ENCODE measurements at places on chromosomes 7 and 10. TPM values are rescaled to one million over a fixed set of nuclear protein-coding genes. Genes with fewer than 3 reads are reported as not detected.

GRCh38 chr7:135375908-135376699 is 133.8 kb downstream of the CNOT4 start:
- DNase-seq: no peak
- H3K27ac ChIP-seq: no peak overlapping the region
- H3K36me3 ChIP-seq: no peaks in the 10 kb centered on the region
- no peaks in the 10 kb centered on the region for H3K27me3 ChIP-seq

- DNase-seq: no peak
- H3K27ac ChIP-seq: no peak overlapping the region
- H3K4me3 ChIP-seq: no peak overlapping the region
- peaks cover 5% of the 10 kb centered on the region for H3K4me1 ChIP-seq
- no peaks in the 10 kb centered on the region for H3K27me3 ChIP-seq
Observed at GRCh38 chr7:88090671-88091070, 129.2 kb downstream of the SRI start.

GRCh38 chr7:157980774-157981173 is 606.8 kb downstream of the PTPRN2 start:
- H3K4me3 ChIP-seq: no peak overlapping the region
- DNase-seq: no peak
- H3K4me1 ChIP-seq: no peaks in the 10 kb centered on the region
- H3K36me3 ChIP-seq: no peaks in the 10 kb centered on the region
- H3K27me3 ChIP-seq: no peaks in the 10 kb centered on the region
- H3K27ac ChIP-seq: no peak overlapping the region

DNA sequence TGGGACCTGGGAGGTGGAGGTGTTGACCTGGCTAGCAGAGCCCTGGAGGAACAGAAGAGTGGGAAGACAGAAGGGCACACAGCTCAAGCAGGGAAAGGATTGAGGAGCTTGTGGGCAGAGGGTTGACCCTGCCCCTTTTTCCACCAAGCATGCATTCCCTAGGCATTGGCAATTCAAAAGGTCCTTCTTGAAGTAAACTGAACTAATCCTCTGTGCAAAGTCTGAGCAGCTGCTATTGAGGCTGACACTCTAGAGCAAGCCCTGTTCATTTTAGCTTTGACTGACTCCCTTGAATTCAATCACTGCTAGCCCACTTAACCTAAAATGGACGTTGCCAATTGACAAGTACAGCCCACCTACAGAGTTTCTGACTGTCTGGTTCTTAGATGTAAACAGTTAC is 116.5 kb upstream of the TNS3 start:
- no peaks in the 10 kb centered on the region for H3K4me1 ChIP-seq
- no peak overlapping the region for H3K4me3 ChIP-seq
- no peaks in the 10 kb centered on the region for H3K27me3 ChIP-seq
- DNase-seq: no peak
- no peak overlapping the region for H3K27ac ChIP-seq

- H3K4me3 ChIP-seq: no peak overlapping the region
- H3K27ac ChIP-seq: no peak overlapping the region
- H3K4me1 ChIP-seq: peaks cover 76% of the 10 kb centered on the region
- DNase-seq: no peak
Observed at GRCh38 chr10:34655286-34656170, 159.6 kb downstream of the PARD3 start.

GRCh38 chr10:120715171-120715570 is 136.0 kb upstream of the WDR11 start:
- H3K36me3 ChIP-seq: no peaks in the 10 kb centered on the region
- DNase-seq: no peak
- no peaks in the 10 kb centered on the region for H3K27me3 ChIP-seq
- H3K27ac ChIP-seq: no peak overlapping the region

GRCh38 chr10:69387500-69387899 is 29.2 kb downstream of the TACR2 start:
- H3K27ac ChIP-seq: peak overlapping the region; percentile 89
- H3K27me3 ChIP-seq: no peaks in the 10 kb centered on the region
- H3K4me3 ChIP-seq: no peak overlapping the region
- H3K36me3 ChIP-seq: peaks cover 94% of the 10 kb centered on the region
- peaks cover 59% of the 10 kb centered on the region for H3K4me1 ChIP-seq
- no peak for DNase-seq

DNA sequence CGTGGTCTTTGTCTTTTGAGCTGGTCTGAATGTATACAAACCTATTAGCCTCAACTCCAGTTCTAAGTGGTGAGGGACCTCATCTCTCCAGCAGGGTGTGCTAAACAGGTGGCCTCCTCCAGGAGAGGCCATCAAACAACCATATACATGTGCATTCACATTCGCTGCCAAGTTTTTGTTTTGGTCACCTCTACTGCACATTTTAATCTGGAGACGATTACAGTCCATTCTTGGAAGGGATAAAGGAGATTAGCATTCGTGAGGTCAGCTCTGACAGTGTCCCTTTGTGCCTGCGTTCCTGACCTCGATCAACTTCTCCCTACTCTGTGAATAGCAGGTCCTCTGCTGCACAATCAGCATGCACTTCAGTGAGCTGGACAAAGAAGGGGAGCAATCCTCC is 60.8 kb downstream of the RHOBTB1 start:
- no peaks in the 10 kb centered on the region for H3K4me1 ChIP-seq
- no peak overlapping the region for H3K27ac ChIP-seq
- H3K4me3 ChIP-seq: no peak overlapping the region
- no peaks in the 10 kb centered on the region for H3K27me3 ChIP-seq

GRCh38 chr7:120990468-120991118 is 2.1 kb downstream of the CPED1 start:
- no peaks in the 10 kb centered on the region for H3K36me3 ChIP-seq
- peaks cover 9% of the 10 kb centered on the region for H3K4me1 ChIP-seq
- DNase-seq: no peak

- H3K27me3 ChIP-seq: no peaks in the 10 kb centered on the region
- DNase-seq: no peak
Observed at GRCh38 chr7:18835001-18835690, 282.3 kb downstream of the TWIST1 start.

DNA sequence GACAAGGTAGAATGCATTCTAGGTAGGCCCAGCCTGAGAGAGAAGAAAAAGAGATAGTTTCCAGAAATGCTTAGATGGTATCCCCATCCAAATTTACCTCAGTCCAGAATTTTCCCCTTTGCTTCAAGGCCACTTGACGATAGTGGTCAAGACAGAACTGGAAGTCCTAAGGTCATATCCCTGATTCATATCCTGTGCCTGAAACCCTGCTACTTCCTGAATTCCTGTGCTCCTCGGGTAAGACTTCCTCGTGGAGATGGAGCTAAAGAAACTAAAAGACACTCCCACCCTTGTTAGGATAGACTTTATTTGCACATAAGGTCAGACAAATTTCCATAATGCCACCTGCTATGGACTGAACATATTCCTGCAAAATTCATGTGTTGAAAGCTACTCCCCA is 175.9 kb downstream of the EVX1 start:
- no peak for DNase-seq
- H3K4me1 ChIP-seq: no peaks in the 10 kb centered on the region
- no peak overlapping the region for H3K4me3 ChIP-seq
- no peak overlapping the region for H3K27ac ChIP-seq
- H3K27me3 ChIP-seq: no peaks in the 10 kb centered on the region

DNA sequence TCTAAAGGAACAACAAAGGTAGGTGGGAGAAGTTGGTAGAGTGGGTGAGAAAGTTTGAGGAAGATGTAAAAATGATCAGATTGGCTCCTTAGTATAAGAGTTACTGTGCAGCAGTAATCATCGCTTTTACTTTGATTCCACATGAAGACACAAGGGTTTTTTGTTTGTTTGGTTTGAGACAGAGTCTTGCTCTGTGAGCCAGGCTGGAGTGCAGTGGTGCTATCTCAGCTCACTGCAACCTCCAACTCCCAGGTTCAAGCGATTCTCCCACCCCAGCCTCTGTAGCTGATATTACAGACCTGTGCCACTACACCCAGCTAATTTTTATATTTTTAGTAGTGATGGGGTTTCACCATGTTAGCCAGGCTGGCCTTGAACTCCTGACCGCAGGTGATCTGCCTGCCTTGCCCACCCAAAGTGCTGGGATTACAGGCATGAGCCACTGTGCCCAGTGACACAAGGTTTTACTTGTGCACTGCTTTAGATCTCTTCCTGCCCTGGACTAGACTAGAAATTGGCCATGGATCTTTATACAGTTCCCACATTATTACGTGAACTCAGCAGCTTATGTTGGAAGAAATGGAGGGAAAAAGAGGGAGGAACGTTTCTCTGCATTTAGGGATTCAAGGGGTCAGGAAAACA is 10.7 kb downstream of the LUC7L2 start:
- no peaks in the 10 kb centered on the region for H3K36me3 ChIP-seq
- no peak for DNase-seq
- no peaks in the 10 kb centered on the region for H3K27me3 ChIP-seq
- H3K4me1 ChIP-seq: peaks cover 8% of the 10 kb centered on the region
- H3K4me3 ChIP-seq: no peak overlapping the region

DNAJC1 gene
- 84.8 TPM for total RNA-seq

PRKAR2B gene
- total RNA-seq: 7.0 TPM

ADAM22 gene
- total RNA-seq: 1.4 TPM

C10orf143 gene
- 0.53 TPM for total RNA-seq

MEST gene
- 10.9 TPM for total RNA-seq

HDAC9 gene
- 8.0 TPM for total RNA-seq

HSPA12A gene
- total RNA-seq: 1.9 TPM

ADAM8 gene
- 3.5 TPM for total RNA-seq

ADGRA1 gene
- total RNA-seq: not detected

LIPM gene
- not detected for total RNA-seq

PBLD gene
- total RNA-seq: 1.9 TPM

All from esophagus squamous epithelium (tissue), 5 donors.